Stimulated activated CD8-positive, alpha-beta memory T cell treated with anti-CD3 and anti-CD28 coated beads, Interleukin-2, amount 100 ng/mL, for 1 hour (primary cell): ENCODE measurements at places on chromosomes 1 and 21.

DNA sequence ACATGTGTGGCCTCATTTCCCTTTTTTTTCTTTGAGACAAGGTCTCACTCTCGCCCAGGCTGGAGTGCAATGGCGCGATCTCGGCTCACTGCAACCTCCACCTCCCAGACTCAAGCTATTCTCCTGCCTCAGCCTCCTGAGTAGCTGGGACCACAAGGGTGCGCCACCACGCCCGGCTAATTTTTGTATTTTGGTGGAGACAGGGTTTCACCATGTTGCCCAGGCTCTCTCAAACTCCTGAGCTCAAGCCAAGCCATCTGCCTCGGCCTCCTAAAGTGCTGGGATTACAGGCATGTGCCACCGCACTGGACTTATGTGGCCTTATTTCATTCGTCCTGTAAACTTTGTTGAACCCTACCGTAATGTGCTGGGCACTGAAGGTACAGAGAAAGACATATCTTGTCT is 569 bp upstream of the WARS2 start:
- no peak for DNase-seq

GRCh38 chr1:216310776-216311175 is 112.5 kb downstream of the USH2A start:
- DNase-seq, result no peak

- DNase-seq, result no peak
Measured at GRCh38 chr1:96306809-96307560, 414.6 kb upstream of the PTBP2 start.

DNA sequence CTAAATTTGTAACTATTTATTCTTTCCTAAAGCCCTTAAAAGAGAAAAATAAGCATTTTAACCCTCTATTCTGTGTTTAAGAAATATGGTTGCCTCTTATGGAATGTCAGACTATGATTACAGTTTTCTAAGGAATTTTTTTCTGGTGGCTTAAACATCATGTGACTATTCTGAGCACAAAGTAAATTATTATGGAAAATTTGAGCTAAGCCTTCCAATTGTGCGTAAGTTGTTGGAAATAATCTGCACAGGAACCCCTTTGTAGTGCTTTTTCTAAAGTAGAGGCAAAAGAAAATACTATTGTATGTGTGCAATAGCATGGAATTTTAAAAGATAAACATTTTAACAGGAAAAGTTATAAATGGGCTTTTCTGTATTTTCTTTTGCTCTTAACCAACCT is 254.8 kb downstream of the PBX1 start:
- DNase-seq, result no peak

GRCh38 chr1:9069326-9070100 is at the start of gene SLC2A5:
Gene SLC2A5 (minus strand): TSS chr1:9069635. CDS start chr1:9069536, 99 bp downstream.
- no peak for DNase-seq

DNA sequence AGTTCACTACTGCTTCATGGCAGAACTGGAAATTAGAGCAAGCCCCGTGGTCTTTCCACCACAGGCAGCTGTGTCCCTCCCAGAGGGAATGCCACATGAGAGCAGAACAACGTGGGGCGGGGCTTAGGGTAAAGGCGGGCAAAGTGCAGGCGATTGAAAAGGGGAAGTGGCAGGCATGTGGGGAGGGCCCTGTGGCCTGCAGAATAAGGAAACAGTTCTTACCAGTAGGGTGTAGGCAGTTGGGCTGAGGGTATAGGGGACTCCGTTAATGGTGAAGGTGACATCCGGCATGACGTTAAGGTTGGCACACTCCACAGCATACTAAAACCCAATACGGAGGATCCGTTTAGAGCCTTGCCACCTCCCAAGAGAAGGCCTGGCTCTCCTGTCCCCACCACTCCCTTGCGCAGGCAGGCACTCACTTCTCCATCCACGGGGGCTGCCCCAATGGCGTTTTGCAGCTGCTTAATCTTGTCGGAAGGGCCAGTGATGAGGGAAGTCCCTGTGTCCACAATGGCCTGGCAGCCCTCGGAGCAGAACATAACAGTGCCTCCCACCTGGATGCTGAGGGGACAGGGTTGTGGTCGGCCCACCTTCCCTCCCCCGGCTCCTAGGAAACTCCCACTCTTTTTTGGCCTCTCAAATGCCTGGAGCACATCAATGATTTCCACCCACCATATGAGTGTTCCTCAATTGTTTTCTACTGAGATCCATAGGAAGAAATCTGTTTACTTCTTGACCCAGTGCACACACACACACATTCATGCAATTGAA is 9.1 kb upstream of the RAB7B start:
- no peak for DNase-seq

DNA sequence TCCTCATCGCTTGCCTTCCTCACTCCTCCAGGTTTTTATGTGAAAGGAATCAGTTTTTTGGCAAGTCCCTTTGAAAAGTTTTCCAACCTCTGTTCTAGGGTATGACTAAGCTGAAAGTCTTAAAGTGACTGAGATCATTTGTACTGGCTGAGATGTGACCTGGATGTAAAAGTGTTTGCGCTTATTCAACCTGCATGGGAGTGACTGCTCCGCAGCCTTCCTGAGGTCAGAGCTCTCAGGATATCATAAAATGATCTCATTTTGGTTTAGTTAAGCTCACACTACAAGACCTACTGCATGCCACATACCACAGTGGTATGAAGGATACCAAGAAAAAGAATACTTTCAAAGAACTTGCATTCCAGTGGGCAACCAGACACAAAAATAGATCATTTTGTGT is 29.8 kb upstream of the TADA1 start:
- DNase-seq, result no peak

GRCh38 chr1:76901158-76901767 is 34.0 kb downstream of the ST6GALNAC5 start:
- no peak for DNase-seq
